ENCODE measurements at places on chromosomes 1 and 21. TPM values are rescaled to one million over a fixed set of nuclear protein-coding genes. Genes with fewer than 3 reads are reported as not detected.

The ATP8B2 gene
- total RNA-seq = 28.5 TPM

DNA sequence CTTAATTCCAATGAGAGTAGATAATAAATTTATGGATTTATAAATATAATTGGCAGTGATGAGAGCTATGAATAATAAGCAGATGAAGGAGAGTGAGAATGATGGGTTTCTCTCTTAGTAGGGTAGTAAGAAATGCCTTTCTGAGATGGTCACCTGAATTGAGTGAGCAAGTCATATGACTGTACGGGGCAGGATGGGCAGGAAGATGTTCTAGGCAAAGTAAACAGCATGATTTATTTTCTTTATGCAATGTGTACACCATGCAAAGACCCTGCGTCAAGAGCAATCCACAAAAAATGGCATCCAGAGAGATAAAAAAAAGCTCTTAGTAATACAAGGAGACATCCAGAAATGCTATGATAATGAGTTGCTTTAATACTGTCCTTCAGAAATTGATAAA, 409.9 kb downstream of the HLX start:
- DNase-seq = no peak

- DNase-seq = no peak
These were observed 4.2 kb downstream of the MYOG start for GRCh38 chr1:203081465-203082230.

DNA sequence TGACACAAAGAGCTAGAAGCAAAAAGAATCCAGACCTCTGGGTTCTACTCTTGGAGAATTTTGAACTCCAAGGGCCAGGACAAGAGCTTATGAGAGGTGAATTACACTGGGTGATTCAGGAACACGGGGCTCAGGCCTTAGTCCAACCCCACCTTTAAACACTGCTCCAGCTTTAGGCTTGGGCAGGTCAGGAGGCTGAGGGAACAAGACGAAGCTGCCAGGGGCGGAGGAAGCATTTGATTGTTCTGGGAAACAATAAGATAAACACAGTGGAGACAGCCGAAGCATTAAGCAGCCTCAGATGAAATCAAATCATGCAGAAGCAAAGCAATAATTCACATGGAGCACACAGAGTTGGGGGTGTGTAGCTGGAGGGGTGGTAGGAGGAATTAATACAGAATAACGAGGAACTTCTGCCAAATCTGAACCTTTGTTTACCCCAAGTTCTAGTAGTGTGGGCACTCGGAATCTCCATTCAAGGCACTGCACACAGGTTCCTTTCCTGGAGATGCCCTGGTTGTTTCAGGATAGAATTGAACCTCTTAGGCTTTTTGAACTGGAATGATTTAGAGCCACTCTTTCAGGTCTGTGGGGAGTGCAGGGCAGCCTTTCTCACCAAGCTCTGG, 93.2 kb downstream of the PLXNA2 start:
- DNase-seq = no peak

- DNase-seq = no peak
These were observed 151.7 kb downstream of the HLX start for GRCh38 chr1:221030990-221031389.

The LIN28A gene
- total RNA-seq = not detected

GRCh38 chr1:6041432-6042062, 4.1 kb upstream of the KCNAB2 start:
- DNase-seq = no peak

DNA sequence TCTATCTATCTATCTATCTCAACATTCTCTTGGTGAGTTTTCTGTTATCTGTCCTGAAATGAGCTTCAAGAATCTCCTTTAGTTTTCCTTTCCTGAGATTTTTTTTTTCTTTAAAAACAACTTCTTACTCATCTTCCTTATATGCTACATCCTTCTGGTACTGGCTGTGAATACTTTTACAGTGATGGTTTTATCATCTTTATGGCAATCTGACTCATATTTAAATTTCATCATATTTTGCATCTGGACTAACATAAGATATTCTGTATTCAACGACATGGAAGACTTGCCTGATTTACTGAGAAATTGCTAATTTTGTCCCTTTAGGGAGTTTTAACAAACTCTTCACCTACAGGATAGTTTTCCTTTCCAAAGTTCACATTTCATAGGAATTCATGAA, 33.0 kb downstream of the PDE4B start:
- no peak for DNase-seq

DNA sequence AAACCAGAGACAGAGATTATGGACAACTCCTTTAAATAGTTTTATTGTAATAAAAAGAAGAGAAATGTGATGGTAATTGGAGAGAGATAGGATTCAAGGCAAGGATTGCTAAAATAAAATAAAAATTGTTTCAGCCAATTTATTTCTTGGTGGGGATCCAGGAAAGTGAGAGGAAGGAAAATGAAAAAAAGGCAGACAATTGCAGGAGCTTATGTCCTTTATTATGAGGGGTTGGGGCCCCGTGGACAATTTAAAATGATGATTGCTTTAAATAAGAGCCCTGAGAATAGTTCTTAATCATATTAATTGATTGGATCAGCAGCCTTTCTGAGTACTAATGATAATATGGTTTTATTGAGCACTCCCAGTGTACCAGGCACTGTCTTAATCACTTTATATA, 40.2 kb downstream of the RGS2 start:
- no peak for DNase-seq

The PLA2G2E gene
- total RNA-seq = not detected

DNA sequence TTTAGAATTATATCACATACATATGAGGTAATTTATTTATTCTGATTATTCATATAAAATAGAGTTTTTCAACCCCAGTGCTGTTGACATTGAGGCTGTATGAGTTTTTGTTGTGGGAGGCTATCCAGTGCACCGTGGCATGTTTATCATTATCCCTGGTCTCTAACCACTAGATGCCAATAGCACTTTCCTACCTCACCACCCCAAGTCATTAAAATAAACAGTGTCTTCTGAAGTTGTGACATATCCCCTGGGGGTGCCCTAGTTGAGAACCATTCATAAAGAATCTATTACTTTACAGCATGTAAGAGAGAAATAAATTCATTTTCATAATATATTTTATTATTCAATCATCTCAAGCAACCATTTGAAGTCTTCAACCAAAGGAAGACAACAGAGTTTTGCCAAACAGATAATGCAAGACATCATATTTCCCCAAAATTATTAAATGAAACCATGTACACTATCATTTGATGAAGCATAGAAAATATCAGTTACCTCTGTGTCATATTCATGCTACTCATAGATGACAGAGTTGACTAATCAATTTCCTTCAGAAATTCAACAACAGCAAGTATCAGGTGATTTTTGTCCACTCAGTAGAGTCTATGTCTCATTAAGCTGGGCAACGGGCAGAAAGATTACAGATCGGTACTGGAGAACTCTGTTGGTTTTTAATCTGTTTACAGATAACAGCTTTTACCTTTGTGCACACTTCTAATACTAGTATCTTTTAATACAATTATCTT, 39.5 kb upstream of the RGS1 start:
- no peak for DNase-seq

DNA sequence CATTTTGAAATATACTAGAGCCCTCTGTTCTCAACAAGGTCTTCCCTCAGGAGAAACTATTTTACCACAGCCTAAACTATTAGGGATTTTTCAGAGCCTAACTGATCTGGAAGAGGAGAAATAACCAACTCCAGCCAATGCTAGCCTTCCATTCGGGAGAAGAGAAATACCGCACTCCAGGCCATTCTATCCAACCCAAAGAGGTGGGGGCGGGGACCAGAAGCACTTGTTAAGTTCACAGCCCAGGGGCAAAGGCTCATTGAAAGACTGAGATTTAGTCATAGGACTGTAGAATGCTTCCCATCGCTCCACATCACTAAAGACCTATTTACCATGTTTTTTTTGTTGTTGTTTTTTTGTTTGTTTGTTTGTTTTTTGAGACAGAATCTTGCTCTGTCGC, 35.4 kb upstream of the SLFNL1 start:
- DNase-seq = no peak

- DNase-seq = no peak
These were observed 1.8 kb upstream of the MTFR1L start for GRCh38 chr1:25817840-25818501.

DNA sequence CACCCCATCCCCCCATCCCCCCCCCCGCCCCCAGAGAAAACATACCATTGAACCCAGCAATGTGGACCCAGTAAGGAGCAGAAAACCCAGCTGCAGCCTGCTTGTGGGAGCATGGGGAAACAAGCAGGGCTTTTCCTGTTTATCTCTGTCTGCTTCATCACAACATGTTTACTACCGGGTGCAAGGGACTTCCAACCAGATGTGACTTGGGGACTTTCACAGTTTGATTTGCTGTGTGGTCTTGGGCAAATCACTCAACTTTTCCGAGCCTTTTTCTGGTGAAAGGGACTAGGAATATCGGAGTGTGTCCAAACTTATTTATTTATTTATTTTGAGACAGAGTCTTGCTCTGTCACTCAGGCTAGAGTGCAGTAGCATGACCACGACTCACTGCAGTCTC, 3.2 kb downstream of the TMCC2 start:
- no peak for DNase-seq

- no peak for DNase-seq
These were observed 25.5 kb downstream of the TUFT1 start for GRCh38 chr1:151565502-151566189.

The TFF2 gene
- not detected for total RNA-seq

DNA sequence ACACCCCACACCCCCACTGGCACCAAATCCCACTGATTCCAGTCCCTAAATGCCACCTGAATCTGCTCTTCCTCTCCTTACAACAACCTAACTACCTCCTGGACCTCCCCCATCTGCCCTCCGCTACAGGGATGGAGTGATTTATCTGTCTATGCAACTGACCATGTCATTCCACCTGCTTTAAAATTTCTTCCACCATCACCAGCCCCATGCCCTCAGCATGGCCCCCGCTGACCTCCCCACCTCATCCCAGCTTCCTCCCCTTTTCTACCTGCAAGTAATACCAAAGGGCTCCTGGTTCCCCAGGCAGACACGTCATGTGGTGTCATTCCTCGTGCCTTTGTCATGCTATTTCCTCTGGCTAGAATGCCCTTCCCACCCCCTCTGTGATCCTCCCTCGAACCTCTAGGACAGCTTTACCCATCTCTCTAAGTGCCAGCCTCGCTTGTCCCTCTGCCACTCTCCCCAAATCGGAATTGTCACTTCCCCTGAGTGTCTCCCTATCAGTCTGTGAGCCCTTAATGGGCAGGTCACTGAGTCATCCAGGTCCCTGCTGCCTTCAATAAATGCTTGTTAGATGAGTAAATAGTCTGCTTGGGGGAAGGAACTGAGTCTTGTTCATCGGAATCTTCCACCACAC, 3.7 kb downstream of the GJB4 start:
- DNase-seq = no peak

- DNase-seq = no peak
These were observed 1.3 kb upstream of the HMGN2 start for GRCh38 chr1:26470878-26471497.

- no peak for DNase-seq
These were observed 29.0 kb downstream of the SPEN start for GRCh38 chr1:15876357-15877055.

- DNase-seq = no peak
These were observed 649 bp downstream of the PTPN7 start for GRCh38 chr1:202159534-202160371.

DNA sequence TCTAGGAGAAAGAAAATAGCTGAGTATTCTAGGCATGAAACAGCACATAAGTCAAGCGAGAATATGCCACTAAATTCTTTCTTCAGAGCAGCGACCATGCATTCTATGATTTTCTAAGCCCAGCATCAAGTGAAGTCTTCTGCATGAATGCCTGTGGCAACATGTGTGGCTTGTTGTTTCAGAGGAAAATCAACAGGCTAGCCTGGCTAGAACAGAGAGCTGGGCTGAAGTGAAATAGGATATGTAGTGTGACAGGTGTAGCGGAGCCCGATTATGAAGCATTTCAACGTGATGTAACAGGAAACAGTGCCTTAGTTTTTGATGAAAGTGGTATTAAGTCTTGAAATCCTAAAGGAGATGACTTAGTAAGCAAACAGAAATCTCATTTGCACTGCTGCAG, 7.0 kb downstream of the CSDE1 start:
- DNase-seq = no peak

GRCh38 chr21:29403922-29404538, 105.3 kb downstream of the BACH1 start:
- DNase-seq = no peak

DNA sequence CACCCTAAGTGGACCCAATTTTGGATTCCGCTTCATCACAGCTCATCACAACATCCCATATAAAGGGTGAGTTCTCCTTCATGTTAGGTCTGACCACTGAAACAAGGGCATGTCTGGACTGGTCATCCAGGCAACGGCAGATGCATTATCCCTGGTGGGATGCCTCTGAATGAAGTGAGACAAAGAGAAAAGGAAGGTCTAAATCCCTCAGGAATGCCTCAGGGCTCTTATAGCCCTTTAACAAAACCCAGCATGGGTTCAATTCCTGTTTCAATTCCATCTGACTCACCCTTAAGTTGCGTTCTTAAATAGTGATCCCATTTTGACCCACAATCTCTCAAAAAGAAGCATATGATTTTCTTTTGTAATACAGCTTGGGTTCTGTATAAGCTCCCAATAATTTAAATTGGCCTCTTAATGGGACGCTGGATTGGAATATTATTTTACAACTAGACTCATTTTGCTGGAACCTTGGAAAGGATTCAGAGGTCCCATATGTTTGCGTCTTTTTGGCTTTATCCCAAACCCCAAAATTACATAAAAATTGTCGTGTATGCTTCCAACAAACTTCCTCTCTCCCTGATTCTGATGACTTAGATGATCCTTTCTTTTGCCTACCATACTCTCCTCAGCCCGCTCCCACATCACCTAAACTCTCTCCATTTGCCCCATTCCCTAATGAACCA, 287.4 kb upstream of the ZP4 start:
- no peak for DNase-seq

The RNU1-4 gene
- total RNA-seq = under 0.01 TPM

The PGLYRP3 gene
- total RNA-seq = not detected

DNA sequence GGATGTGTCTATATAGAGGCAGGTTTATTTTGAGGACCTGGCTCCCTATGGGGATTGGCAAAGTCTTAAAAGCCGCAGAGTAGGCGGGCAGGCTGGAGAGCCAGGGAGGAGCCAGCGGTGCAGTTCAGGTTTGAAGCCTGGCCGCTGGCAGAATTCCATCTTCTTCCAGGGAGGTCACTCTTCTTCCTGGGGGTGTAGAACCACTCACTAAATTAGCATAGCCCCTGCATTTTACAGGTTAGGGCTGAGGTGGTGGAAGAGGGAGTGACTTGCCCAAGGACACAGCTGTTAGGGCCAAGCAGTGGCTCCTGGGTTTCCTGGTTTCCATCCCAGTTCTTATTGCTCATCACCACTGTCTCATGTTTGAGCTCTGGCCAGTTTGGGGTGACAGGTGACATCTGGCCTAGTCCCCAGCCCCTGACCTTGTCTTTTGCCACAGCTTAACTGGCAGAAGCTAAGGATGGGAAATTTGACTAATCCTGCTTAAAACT, 1.4 kb downstream of the PINK1 start:
- DNase-seq = peak; percentile 28

GRCh38 chr1:117523111-117523510, 82.7 kb upstream of the TENT5C start:
- no peak for DNase-seq

DNA sequence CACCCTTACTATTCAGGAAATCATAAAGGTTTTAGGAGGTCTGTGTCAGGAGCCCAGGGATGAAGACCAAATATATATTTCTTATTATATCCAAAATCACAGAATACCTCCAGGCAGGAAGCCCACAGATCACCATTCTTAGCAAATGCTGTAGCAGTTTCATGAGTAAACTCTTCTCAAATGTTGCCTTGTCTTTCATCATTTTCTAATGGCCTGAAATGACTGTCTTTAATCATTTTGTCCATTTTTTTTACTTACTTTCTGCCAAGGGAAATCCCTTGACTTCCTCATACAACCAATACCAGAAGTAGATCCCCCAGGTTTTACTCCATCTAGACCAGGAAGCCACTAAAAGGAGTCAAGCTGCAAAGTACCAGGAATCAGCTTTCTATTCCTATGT, 32.4 kb downstream of the PSMG1 start:
- DNase-seq = no peak

All from occipital lobe (tissue), 3 donors.